ENCODE measurements at places on chromosomes 11 and 22.
A peak's percentile ranks its signal among the peaks of the same experiment; 100 is the strongest.

- DNase-seq = no peak
Observed at GRCh38 chr11:128323381-128323780, 264.0 kb downstream of the ETS1 start.

- DNase-seq = no peak
Observed at GRCh38 chr11:97461934-97462333, 1072.1 kb downstream of the JRKL start.

DNA sequence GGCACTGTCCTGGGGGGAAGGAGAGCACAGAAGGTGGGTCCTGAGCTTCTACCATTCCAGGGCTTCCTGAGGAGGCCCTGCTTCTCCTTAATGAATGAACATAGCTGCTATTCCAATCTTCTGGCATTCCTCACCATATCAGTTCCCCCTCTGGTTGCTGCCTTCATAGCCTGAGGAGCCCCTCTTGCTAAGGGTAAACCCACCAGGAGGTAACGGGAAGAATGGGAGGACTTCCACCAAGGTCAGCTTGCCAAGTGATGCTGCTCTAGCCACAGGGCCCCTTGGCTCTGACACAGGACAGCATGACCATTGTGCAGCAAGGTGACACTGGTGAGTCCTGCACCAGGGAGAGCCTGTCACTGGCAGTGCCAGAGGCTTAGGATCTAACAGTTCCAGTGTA lies 1022.5 kb downstream of the TBC1D22A start:
- no peak for DNase-seq

DNA sequence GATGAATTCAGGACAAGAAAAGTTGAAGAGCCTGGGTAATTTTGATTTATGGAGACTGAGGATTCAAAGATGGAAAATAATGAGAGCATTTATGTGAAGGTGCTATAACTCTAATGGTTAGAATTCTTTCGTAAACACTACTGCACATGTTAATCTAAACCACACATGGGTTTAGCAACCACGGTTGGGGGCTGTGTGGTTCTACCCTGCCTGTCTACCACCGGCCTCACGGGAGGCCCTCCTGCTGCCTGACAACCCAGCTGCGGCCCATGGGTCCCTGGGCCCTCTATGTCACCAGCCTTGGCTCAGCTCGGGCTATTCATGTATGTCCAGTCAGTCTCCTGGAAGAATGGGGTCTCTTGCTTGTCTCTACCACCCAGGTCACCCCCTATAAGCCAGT lies 68.5 kb upstream of the ARFGAP3 start:
- DNase-seq = no peak

DNA sequence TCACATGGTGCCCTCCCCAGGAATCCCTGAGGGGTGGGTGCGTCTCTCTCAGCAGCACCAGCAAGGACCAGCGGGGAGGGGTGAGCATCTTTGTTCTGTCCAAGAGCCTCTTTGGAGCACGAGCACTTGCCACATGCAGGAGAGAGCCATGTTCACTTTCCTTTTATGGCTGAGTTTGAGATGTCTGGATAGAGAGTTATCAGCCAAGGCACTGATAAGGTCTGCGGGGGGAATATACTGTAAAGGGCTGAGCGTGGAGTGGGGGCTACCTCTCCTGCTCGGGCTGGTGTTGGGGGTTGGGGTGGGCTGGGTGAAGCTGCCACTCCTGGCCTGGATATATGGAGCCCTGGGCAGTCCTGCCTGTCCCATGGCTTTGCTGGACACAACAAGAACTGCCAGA lies 34.9 kb upstream of the CCDC188 start:
- DNase-seq = no peak

DNA sequence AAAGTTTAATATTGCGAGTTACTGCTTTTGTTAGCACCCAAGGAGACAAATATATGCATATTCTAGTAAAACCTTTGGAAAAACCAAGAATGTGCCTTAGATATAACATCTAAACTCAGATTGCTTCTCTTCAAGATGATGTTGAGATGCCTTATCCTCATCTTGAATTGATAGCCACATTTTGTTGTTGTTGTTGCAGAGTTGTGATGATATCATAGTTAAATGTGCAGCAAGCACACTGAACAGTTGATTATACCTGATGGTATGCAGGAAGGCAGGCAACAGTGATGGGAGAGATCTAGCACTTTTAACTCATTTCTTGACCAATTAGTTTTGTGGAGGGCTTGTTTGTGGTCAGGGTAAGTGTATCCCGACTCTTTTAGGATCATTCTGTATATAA lies 48.0 kb downstream of the KDM2A start:
- DNase-seq = no peak

- DNase-seq = no peak
Observed at GRCh38 chr11:208917-209260, 1.4 kb downstream of the RIC8A start.

GRCh38 chr11:85182441-85183387 lies 444.4 kb downstream of the DLG2 start:
- DNase-seq = peak; percentile 12

- DNase-seq = no peak
Observed at GRCh38 chr11:95908826-95909225, 15.1 kb downstream of the MTMR2 start.
